ENCODE measurements at places on chromosomes 6 and 20. TPM values are rescaled to one million over a fixed set of nuclear protein-coding genes. Genes with fewer than 3 reads are reported as not detected.

- peak overlapping the region; percentile 61 for H3K27ac ChIP-seq
- H3K4me1 ChIP-seq = 0 out of 2 replicates have a peak, but pooled peaks cover 6% of the 10 kb centered on the region
- H3K36me3 ChIP-seq = no peaks in the 10 kb centered on the region
- H3K4me3 ChIP-seq = no peak overlapping the region
These were observed 47.4 kb upstream of the SAMD3 start for GRCh38 chr6:130269969-130270635.

DNA sequence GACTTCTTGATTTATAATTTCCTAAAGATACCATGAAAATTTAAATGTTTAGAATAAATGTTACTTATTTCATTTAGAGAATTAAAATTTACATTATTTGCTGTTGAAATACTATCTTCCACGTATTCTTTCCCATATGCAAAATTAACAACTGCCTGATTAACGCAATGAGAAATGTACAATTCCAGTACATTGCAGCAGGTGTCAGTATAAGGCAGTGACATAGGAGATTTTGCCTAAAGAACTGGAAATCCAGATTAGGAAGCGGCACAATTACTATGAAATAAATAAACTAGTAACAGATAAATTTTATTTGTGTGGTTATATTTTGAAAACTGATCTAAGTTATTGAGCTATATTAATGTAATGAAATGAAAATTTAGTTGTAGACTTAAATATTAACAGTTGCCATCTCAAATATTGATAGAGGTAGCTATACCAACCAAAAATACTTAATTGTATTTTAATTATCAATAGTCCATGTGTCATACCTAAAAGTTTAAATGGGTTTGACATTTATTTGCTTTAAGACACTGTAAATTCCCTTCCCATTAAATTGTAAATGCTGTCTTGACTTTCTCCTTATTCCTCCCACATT lies 300.2 kb downstream of the UTRN start:
- no peak overlapping the region for H3K27ac ChIP-seq
- no peak overlapping the region for H3K4me3 ChIP-seq
- no peaks in the 10 kb centered on the region for H3K36me3 ChIP-seq
- DNase-seq = no peak

GRCh38 chr6:74213995-74214394 lies 518.0 kb downstream of the CD109 start:
- no peak for DNase-seq
- H3K4me1 ChIP-seq = no peaks in the 10 kb centered on the region

- no peaks in the 10 kb centered on the region for H3K27me3 ChIP-seq
- DNase-seq = no peak
- H3K27ac ChIP-seq = peak overlapping the region; percentile 77
- no peaks in the 10 kb centered on the region for H3K36me3 ChIP-seq
- H3K4me3 ChIP-seq = peak overlapping the region; percentile 82
These were observed 303 bp downstream of the MBOAT1 start for GRCh38 chr6:20211941-20212391.

GRCh38 chr6:5663259-5663658 lies 343.5 kb downstream of the NRN1 start:
- H3K4me3 ChIP-seq = no peak overlapping the region
- H3K27me3 ChIP-seq = no peaks in the 10 kb centered on the region
- H3K27ac ChIP-seq = no peak overlapping the region
- no peak for DNase-seq
- H3K36me3 ChIP-seq = no peaks in the 10 kb centered on the region
- H3K4me1 ChIP-seq = 0 out of 2 replicates have a peak, but pooled peaks cover 3% of the 10 kb centered on the region

Gene NOX3
- total RNA-seq = not detected

Measured in GM12878 (cell line).